T-cell (primary cell): ENCODE measurements at places on chromosomes 6 and 20. TPM values are rescaled to one million over a fixed set of nuclear protein-coding genes. Genes with fewer than 3 reads are reported as not detected.

- no peak overlapping the region for H3K4me3 ChIP-seq
- no peak overlapping the region for H3K27ac ChIP-seq
Measured at GRCh38 chr6:164105705-164106104, 691.2 kb downstream of the QKI start.

DNA sequence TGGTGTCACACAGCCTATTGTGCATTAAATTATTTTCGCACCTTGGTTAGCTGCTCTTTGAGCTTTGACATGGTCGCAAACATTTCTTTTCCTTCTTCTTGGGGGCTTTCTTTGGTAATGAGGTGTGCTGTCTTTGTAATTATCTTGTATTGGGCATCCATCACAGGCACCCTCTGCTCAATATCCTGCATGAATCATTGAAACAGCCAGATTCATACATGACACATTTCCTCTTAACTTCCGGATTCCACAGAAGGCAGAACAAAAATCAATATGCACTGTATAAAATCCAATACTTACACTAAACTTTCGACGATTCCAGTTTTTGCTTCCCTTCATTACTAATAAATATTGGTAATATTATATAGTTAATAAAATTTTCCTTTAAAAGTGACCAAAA lies 175.6 kb downstream of the SYNE1 start:
- DNase-seq, result no peak
- no peaks in the 10 kb centered on the region for H3K27me3 ChIP-seq
- H3K36me3 ChIP-seq, result no peaks in the 10 kb centered on the region

DNA sequence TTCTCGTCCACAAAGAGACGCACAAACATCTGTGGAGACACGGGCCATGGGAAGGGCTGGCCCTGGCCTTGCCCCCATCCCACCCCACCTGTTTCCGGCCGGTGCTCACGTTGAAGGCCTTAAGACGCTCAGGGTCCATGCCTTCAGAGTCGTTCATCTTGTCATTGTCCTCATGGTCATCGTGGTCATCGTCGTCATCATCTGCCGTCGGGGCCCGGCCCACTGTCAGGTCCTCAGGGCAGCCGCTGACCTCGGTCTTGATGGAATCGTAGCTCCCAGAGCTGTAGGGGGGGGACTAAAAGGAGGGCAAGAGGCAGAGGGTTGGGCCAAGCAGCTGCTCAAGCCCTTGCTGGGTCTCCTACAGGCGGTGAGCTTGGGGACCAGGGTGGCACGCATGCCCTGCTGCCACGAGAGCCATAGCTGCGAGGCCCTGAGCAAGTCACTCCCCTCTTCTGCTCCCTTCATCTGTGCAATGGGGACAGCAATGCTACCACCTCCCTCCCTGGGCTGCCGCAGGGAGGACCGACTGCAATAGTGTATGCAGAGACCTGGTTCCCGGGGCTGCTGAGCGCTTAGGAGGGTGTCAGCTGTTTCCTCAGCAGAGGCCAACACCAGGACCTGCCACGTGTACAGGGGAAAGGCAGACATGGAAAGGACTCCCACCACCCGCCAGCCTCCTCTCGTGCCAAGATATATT lies 95.5 kb downstream of the ASXL1 start:
- no peak overlapping the region for H3K27ac ChIP-seq
- H3K4me3 ChIP-seq, result no peak overlapping the region

GRCh38 chr6:39594285-39594684 lies 130.9 kb downstream of the KIF6 start:
- no peak overlapping the region for H3K4me3 ChIP-seq
- H3K4me1 ChIP-seq, result no peaks in the 10 kb centered on the region
- H3K36me3 ChIP-seq, result no peaks in the 10 kb centered on the region

- H3K4me3 ChIP-seq, result no peak overlapping the region
- H3K4me1 ChIP-seq, result no peaks in the 10 kb centered on the region
- H3K36me3 ChIP-seq, result no peaks in the 10 kb centered on the region
- H3K27ac ChIP-seq, result no peak overlapping the region
- no peak for DNase-seq
Measured at GRCh38 chr6:52253494-52253893, 9.2 kb upstream of the IL17F start.

Gene STMND1
- total RNA-seq, result not detected

Gene OPN5
- total RNA-seq, result not detected

Gene SLC24A3
- total RNA-seq, result 0.12 TPM

Gene WFDC10B
- not detected for total RNA-seq

DNA sequence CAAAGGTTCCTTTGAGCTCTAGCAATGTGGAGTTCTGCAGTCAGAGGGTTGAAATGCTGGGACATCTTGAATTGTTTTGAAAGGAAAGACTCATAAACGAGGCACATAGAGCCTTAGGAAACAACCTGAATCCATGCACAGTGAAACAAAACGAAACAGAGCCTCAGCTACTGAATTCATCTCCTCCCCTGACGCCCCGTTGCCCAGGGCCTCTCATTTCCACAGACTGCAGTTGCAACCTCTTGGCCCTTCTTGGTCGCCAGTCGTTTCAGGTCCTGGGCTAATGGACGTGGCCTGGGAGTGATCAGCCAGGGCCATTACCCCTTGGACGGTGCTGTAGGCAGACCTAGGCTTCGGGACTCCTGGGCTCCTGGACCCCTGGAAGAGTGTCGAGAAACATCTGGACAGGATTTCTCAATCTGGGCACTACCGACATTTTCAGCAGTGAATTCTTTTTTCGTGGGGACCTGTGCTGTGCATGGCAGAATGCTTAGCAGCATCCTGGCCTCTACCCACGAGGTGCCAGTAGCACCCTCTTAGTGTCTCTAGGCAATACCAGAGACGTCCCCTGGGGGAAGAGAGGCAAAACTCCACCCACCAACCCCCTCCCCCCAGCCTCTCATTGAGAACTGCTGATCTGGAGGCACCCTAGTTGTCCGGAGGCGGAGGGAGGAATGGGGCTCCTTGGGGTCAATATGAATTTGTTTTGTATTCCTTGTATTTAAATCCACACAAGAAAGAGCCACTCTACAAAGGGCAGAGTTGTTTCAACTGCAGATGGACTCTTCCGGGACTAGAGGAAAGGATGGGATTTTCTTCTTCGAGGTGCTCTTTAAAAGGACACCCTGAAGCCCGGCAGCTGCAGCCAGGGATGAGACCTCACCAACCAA lies 50.2 kb downstream of the TMEM242 start:
- peak overlapping the region; percentile 76 for H3K4me3 ChIP-seq
- peaks cover 20% of the 10 kb centered on the region for H3K4me1 ChIP-seq
- no peak for DNase-seq
- peaks cover 1% of the 10 kb centered on the region for H3K27me3 ChIP-seq
- peak overlapping the region; percentile 78 for H3K27ac ChIP-seq
- H3K36me3 ChIP-seq, result no peaks in the 10 kb centered on the region

- no peak overlapping the region for H3K27ac ChIP-seq
- H3K36me3 ChIP-seq, result no peaks in the 10 kb centered on the region
- no peak overlapping the region for H3K4me3 ChIP-seq
- peaks cover 6% of the 10 kb centered on the region for H3K27me3 ChIP-seq
- DNase-seq, result no peak
Measured at GRCh38 chr20:22601361-22602141, 17.2 kb upstream of the FOXA2 start.

Gene OR12D3
- total RNA-seq, result not detected

GRCh38 chr20:51431321-51431720 lies 111.2 kb downstream of the NFATC2 start:
- no peak overlapping the region for H3K4me3 ChIP-seq
- DNase-seq, result no peak
- peaks cover 86% of the 10 kb centered on the region for H3K36me3 ChIP-seq
- H3K4me1 ChIP-seq, result peaks cover 43% of the 10 kb centered on the region
- H3K27me3 ChIP-seq, result no peaks in the 10 kb centered on the region

- no peaks in the 10 kb centered on the region for H3K4me1 ChIP-seq
- no peaks in the 10 kb centered on the region for H3K36me3 ChIP-seq
- H3K27me3 ChIP-seq, result no peaks in the 10 kb centered on the region
Measured at GRCh38 chr6:151224076-151224475, 15.7 kb upstream of the AKAP12 start.

- no peak overlapping the region for H3K4me3 ChIP-seq
- no peaks in the 10 kb centered on the region for H3K27me3 ChIP-seq
- H3K36me3 ChIP-seq, result no peaks in the 10 kb centered on the region
Measured at GRCh38 chr6:100300221-100300736, 164.4 kb downstream of the SIM1 start.

DNA sequence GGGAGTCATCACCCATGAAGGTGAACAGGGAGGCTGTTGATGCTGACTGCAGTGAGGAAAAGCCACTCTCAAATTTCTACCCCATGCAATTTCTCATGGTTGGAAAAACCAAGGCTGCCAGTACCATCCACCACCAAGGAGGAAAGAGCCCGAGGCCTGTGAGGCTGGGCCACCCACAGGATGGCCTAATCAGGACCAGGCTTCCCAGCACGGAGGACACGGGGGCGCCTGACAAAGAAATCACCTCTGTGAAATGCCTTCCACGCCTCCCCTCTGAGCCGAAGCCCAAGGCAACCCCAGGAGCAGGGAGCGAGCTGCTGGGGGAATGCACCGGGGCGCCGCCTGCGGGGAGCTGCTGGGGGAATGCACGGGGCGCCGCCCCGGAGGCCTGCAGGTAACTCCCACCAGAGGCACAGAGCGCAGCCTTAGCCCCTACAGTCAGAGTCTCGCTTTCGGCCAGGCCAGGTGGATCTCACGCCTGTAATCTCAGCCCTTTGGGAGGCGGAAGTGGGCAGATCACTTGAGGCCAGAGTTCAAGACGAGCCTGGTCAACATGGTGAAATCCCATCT lies 26.9 kb downstream of the FOXF2 start:
- H3K4me1 ChIP-seq, result no peaks in the 10 kb centered on the region
- no peak overlapping the region for H3K27ac ChIP-seq
- DNase-seq, result no peak
- no peaks in the 10 kb centered on the region for H3K36me3 ChIP-seq
- H3K4me3 ChIP-seq, result no peak overlapping the region

DNA sequence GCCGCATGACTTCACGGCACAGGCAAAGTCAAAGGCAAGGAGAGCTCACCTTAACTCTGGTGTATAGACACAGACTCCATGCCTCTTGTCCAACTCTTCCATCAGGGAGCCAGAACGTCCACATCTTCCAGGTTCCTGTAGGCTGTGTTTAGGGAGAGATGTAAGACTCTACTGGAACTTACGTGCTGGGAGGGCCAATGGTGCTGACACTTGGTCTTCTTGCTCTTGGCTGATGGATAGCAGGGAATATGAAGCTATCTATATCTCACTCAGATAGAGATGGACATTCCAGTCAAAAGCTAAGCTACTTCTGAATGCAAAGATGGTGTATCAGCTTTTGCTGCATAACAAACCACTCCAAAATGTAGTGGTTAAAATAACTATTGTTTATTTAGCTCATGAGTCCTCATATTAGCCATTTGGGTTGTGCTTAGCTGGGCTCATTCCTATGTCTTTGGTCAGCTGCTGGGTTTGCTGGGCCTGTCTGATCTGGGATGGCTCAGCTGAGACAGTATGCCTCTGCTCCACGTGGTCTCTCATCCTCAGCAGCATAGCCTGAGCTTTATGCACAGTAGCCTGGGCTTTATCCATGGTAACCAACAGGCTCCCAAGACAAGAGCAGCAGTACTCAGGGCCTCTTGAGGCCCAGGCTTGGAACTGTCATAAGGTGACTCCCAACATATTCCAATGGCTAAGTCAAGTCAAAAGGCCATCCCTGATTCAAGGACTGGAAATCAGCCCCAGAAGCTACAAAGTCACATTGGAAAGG lies 111.6 kb downstream of the SNX5 start:
- no peak overlapping the region for H3K4me3 ChIP-seq
- no peak overlapping the region for H3K27ac ChIP-seq
- no peaks in the 10 kb centered on the region for H3K27me3 ChIP-seq
- H3K36me3 ChIP-seq, result no peaks in the 10 kb centered on the region
- DNase-seq, result no peak
- H3K4me1 ChIP-seq, result peaks cover 25% of the 10 kb centered on the region

DNA sequence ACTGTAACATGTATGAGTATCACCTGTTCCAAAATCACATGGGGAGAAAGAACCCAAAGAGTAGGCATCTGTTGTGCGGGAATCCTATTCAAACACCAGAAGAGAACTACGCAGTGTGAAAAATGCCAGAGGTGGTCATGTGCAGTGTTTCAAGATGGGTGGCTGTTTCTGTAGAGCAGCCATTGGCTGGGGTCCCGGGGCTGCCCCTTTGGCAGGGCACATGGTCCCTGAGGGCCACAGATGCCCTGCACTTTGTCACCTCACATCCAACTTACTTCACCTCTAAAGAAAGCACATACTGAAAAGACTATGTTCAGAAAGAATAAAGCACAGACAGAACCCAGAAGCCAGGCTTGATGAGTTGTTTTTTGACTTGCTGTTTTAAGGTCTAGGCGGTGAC lies 12.3 kb downstream of the MTCH1 start:
- no peak overlapping the region for H3K27ac ChIP-seq
- no peaks in the 10 kb centered on the region for H3K27me3 ChIP-seq
- no peak overlapping the region for H3K4me3 ChIP-seq
- no peaks in the 10 kb centered on the region for H3K4me1 ChIP-seq

Gene LAMA5
- 4.3 TPM for total RNA-seq
